ENCODE measurements at places on chromosomes 7 and 10.

DNA sequence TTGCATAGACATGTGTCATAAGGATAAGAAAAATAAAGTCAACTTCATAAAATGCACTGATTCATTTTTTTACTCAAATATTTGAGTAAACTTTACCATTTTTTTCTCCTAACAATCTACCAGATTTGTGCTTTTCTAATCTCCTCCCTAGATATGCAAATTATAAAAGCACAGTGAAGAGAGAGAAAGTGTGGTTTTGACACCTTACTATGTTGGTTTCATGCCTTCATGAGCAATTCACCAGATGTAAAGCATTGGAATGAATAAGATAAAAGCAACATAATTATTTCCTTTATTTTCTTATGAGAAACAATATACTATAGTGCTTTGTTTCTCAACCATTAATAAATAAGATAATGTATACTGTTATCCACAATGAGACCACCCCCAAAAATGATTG is 432.5 kb upstream of the PCDH15 start:
- no peak for DNase-seq

DNA sequence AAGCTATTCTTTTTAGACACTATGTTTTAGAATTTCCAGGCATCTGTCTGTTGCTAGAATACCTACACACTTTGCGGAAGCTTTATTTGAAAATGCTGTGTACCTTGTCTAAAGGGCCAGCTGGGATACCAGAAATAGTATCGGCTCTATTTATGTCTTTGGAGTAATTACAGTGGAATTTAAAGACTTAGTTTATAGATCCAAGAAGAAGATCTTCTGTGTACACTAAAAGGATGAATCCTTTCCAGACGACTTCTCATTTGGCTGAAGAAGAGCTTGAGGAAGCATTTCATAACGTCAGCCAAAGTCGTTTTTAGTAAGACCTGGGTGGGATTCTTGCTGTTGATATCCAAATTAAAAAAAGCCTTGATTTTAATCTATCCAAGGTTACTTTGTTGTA is 365.9 kb downstream of the INHBA start:
- no peak for DNase-seq

GRCh38 chr10:123962756-123963530 is 71.3 kb upstream of the CPXM2 start:
- no peak for DNase-seq

GRCh38 chr10:29056729-29057128 is 232.1 kb upstream of the LYZL1 start:
- no peak for DNase-seq

DNA sequence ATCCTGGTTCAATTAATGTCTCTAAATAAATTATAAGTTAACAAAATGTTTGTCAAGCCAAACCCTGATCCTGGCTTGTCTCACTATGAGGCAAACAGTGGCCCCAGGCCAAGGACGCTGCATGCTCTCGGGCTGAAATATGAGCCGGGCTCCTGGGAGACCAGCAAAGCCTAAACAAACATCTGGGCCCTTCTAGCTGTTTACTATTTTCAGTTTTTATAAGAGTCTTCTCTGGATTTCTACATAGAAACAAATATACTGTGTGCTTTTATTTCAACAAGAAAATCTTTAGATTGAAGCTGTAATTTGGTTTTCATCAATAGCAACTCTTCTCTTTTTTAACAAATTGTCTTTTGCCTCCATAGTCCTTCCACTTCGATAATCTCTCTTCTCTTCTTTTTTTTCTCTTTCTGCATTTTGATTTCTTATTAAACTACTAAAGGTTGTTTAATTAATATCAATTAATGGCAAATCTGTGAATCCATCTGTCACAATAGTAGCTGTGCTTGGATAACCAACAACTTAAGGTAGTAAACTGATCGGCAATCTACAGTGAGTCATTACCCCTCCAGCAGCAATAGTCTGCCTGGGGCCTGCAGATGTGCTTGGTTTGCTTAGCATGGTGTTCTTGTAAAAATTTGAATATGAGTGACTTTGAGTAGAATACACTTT is 83.3 kb upstream of the DNAJC1 start:
- DNase-seq, result no peak

Data from CD4-positive, alpha-beta T cell treated with Interleukin-1 beta for 1 hour (primary cell).